ENCODE measurements at places on chromosomes 11 and 22.

- DNase-seq, result peak; percentile 46
Measured at GRCh38 chr22:30078320-30079311, 1.6 kb upstream of the HORMAD2 start.

DNA sequence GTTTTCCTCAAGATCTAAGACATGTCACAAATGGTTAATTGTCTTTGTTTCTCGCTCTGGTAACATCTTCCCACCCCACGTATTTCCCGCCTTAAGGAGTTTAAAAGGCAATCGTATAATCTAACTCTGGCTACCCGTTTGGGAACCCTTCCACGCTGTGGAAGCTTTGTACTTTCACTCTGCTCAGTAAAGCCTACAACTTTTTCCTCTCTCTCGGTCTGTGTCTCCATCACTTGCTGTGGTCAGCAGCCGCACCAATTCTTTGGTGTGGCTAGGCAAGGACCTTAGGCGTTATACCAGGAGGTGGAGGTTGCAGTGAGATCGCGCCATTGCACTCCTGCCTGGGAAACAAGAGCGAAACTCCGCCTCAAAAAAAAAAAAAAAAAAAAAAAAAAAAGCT lies 1430.1 kb downstream of the LRRC4C start:
- no peak for DNase-seq

DNA sequence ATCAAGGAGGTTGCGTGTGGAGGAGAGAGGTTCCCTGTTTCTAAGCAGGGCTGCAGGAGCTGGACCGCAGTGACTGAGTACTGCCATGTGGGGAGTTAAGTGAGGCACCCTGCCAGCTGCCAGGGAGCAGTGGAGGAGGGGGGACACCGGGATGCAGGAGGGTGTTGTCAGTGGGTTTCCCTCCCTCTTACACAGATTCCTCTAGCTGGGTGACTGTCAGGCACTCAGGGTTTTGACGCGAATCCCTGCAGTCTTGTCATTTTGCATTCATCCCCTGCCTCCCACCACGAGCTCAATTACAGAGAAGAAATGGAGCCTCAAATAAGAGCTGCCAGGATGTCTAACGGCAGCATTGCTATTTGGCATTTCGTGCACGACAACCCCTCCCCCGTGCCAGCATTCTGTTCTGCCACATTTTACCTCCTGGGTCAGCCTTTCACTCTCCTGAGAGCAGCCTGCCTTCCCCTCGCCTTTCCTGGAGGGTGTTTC lies 119.8 kb upstream of the SORL1-AS1 start:
- peak; percentile 84 for DNase-seq

DNA sequence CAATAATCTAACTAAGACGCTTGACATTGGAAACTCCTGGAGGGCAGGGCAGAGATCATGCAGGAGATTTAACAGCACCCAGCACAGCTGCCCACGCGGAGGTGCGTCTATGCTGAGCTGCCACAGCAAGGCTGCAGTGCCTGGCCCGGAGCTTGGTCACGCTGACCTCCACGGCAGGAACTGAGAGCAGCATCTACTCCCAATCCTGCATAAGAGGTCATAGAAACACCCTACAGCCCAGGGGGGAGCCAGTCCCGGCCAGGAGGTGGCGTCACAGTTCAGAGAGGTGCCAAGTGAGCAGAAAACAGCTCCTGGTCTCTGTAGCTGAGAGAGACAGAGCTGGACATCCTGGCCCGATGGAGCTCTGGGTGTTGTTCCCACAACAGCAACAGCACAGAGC lies 121.1 kb upstream of the TMEM45B start:
- DNase-seq, result no peak

GRCh38 chr11:75725547-75726320 lies 8.1 kb downstream of the MOGAT2 start:
- no peak for DNase-seq

All from DMS79 treated with DMSO at 0.1 percent for 48 hours (cell line).